Amygdala (tissue), 56 donors: ENCODE measurements at places on chromosomes 3 and 15.

DNA sequence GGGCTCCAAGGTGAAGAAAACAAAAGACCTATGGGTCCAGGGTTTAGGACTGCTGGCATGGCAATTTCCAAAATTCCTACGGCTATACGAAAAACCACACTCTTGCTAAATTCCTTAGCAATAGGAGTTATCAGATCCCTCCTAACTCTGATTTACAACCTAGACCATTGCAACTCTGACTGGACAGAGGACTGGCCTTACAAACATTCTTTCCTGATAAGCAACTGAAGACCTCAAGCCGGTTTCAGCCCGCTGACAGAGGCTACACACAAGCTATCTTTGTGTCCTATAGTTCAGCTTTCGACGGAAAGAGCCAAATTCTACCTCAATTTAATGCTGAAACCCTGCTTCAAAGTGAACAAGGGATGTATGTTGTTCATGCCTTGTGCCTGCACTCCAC, 38.3 kb upstream of the AGBL1 start:
- DNase-seq = no peak

- DNase-seq = no peak
These were observed 36.3 kb upstream of the CTNNB1 start for GRCh38 chr3:41163006-41163405.

DNA sequence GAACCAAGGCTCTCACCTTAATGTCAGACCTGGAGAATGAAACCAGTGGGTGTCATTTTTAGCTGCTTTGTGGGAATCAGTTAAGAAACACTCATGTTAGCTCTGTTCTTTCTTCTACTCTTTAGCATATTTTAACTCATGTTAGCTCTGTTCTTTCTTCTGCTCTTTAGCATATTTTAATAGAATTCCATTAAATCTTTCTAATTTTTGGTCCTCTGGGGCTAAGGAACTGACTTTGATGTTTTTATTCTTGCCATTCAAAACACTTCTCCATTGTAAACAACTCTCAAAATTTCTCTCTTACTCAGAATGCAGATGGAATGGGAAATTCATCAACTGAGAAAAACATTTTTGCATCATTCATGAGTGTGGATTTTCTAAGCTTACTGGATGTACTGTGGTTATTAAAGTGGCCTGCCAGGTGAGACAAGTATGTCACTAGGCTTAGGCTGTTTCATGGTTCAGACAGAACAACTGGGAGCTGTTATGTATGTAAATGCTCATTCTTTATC, 680.6 kb downstream of the ROBO2 start:
- no peak for DNase-seq

DNA sequence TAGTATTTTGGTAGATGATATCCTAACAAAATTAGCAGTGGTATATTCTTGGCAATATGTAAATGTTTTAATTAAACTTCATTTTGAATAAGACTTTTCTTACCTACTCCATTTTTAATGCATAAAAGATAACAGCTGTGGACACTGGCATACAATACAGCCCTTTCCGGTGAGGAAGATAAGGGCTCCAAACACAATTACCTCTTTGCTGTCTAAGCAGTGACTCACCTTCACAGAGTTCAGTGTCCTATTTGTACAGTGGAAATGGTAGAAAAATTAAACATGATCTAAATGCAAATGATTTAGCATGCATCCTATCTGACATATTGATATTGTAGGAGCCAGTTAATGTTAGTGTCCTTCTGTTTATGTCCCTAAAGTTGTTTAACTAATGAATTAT, 969.4 kb downstream of the PLOD2 start:
- DNase-seq = no peak

GRCh38 chr3:138060792-138061191, 50.8 kb downstream of the CLDN18 start:
- no peak for DNase-seq

DNA sequence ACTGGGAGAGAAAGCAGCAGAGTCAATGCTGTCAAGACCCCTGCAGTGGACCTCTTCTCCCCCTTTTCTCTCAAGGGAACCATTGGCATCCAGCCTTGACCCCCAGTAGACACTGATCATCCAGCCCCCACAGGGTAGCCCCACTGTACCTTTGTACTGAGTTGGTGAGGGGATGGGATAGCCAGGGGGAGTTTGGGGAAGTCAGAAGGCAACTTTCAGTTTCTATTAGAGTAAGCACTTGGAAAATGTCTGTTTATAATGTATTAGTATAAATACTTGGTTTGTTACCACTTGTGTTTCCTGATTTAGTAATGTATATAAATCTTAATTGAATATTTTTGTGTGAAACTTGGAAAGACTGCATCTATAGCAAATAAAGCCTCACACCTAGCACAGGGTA, 25.0 kb downstream of the DAG1 start:
- no peak for DNase-seq

GRCh38 chr3:128813097-128813496, 66.3 kb upstream of the ACAD9 start:
- DNase-seq = no peak
